ENCODE measurements at places on chromosomes 4 and X.

- no peak for DNase-seq
Observed at GRCh38 chrX:146921204-146921603, 106.7 kb upstream of the CXorf51A start.

- no peak for DNase-seq
Observed at GRCh38 chr4:40811956-40812355, 62.2 kb downstream of the NSUN7 start.

DNA sequence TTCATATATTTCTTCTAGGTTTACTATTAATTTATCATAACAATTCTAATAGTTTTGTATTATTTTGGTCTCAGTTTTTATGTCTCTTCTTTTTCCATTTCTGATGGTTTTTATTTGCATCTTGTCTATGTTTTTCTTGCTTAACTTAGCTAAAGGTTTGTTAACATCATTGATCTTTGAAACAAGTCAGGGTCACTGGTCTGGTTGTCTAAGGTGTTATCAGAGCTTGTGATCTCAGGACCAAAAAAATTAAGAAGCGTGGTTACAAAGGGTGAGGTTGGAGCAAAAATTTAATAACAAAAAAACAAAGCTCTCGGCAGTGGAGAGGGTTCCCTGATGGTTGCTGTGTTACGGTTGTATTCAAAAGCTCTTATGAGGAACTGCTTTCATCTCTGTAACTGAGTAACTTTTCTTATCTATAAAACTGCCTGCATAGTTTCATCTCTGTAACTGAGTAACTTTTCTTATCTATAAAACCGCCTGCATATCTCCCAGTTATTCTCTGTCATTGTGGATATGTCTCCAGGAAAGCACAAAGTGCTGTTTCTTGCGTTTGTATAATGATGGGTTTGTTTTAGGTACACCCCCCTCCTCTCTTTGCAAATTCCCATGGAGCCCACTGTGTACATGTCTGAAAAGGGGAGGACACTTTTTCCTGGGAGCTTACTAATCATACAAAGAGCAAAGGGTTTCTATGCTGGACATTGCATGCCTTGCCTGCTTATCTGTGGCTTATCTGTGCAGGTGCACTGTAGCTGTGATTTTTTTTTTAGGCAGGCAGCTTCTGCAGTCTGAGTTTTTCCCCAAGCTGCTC is 62.4 kb upstream of the UGT2B15 start:
- no peak for DNase-seq

GRCh38 chr4:10491401-10491800 is 34.2 kb upstream of the ZNF518B start:
- no peak for DNase-seq

DNA sequence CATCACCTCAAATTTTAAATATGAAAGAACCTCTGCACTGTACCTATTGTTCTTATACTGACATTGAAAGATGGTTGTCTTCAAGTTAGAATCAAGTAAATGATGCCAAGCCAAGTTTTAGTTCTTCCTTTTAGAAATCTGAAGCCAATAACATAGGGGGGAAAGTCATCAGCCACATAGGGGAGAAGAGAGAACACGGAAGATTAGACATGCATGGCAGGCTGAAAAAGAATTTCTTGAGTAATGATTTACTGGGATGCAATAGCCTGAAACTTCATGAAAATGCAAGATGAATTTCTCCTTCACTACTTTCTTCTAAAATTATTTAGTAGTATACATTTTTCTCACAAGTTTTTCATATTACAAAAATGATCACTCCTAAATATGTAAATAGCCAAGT is 13.6 kb upstream of the EPGN start:
- DNase-seq = no peak
